ENCODE measurements at places on chromosomes 7 and 10.

- no peak for DNase-seq
These were observed 89.6 kb upstream of the FAM171A1 start for GRCh38 chr10:15460661-15461060.

DNA sequence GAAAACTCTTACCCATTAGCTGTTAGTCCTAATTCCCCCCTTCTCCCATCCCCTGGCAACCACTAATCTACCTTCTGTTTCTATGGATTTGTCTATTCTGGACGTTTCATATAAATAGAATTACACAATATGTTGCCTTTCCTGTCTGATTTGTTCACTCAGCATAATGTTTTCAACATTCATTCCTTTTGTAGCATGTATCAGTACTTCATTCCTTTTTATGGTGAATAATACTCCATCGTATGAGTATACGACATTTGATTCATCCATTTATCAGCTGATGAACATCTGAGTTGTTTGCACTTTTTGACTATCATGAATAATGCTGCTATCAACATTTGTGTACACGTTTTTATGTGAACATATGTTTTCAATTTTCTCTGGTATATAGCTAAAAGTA, 4.4 kb upstream of the FRAT1 start:
- no peak for DNase-seq

DNA sequence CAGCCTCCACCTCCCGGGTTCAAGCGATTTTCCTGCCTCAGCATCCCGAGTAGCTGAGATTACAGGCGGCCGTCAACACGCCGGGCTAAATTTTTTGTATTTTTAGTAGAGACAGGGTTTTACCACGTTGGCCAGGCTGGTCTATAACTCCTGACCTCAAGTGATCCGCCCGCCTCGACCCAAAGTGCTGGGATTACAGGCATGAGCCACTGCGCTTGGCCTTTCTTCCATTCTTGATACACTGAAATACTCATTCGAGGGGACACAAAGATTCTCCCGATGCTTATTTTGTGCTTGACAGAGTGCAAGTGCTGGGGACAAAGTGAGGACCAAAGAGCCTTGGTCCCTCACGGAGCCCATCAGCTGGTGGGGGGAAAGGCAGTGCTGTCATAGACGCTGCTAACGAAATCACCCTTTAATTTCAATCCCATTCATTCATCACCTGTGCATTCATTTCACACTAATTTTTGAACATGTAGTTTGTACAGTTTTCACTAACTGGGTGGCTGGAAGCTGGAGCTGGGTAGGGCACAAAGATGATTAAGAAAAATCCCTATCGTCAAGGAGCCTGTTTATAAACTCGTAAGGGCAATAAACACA, 621 bp upstream of the FAM133B start:
- DNase-seq = no peak

GRCh38 chr7:36048141-36048901, 104.7 kb upstream of the EEPD1 start:
- DNase-seq = no peak

GRCh38 chr7:26328498-26329390, 37.1 kb downstream of the SNX10 start:
- DNase-seq = no peak

- DNase-seq = no peak
These were observed 352.6 kb downstream of the GPR37 start for GRCh38 chr7:124413029-124413428.

GRCh38 chr10:84608126-84608525, 279.7 kb downstream of the CCSER2 start:
- no peak for DNase-seq

DNA sequence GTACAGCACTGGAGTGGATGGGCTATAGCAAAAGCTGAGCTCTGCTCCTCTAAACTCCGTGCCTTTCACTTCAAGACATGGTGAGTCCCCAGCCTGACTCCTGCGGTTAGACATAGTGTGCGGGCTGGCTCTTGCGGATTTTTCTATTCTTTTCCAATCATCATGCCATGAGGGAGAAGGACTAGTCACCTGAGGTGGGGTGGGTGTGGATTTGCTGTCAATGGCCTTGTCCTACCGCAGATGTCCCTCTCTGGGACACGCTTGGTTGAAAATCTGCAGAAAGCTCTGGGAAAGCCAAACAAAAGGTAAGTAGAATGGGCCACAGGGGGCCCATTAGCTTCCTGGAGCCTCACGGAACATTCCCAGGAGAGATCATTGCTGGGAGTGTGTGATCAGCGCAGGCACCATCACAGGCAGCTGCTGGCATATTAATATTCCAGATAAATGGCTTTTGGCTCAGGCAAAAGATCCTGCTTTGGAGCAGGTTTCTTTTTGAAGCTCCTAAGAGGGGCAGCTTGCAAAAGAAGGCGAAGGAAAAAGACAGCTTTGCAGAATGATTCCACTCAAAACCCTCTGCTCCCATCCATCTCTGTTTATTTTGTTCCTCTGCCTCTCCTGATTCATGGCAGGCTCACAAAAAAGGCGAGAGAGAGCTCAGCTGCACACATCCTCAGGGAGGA, 509.0 kb upstream of the ZMIZ1 start:
- no peak for DNase-seq

DNA sequence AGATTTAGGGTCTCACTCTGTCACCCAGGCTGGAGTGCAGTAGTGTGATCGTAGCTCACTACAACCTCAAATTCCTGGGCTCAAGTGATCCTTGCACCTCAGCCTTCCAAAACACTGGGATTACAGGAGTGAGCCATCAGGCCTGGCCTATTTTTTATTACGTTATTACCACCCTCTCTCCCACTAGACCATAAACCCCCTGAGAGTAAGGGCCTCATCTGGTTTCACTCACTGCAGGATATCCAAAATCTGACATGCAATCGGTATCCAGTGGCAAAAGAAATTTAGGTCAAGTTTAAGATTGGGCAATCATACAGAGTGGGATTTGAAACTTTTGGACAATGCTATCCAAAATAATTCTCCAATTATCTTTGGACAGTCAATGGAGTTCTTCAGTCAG, 117.0 kb upstream of the NEBL start:
- DNase-seq = no peak

DNA sequence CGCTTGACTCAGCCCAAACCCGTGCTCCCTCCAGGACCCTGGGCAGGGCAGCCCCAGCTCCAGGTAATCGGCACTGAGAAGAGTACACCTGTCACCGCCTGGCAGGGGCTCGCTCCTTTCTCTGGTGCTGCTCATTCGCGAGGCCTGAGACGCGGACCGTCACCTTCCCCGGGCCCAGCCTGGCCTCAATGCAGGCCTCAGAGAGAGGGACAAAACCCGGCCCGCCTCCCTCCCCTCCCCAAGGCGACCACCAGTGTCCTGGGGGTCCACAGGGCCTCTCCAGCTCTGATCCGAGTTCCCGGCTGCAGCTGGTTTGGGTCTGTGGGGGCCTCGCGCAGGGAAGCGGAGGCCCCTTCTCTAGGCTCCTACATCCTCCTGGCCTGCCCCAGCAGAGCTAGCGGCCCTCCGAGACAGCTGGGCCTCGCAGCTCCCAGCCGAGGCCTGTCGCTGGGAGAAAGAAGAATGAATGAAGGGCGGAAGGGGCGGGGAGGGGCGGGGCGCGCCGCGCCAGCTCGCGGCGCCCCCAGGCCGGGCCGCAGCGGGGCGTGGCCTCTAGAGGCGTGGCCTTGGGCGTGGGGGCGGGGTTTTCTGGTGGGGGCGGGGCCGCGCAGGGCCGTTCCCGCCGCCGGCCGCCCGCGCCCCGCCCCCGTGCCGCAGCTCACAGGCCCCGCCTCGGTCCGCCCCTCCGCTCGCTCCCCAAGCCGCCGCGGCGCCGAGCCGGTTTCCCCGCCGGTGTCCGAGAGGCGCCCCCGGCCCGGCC, at the start of gene LIMK1:
LIMK1 (plus strand) TSS at position 688 of the 760 bp plus-strand sequence. CDS start 187 bp downstream, outside the sequence.
- peak; percentile 93 for DNase-seq

- no peak for DNase-seq
These were observed 75.7 kb downstream of the SEMA3C start for GRCh38 chr7:80843018-80843677.

- DNase-seq = no peak
These were observed 66.3 kb downstream of the BEND7 start for GRCh38 chr10:13462551-13462950.

DNA sequence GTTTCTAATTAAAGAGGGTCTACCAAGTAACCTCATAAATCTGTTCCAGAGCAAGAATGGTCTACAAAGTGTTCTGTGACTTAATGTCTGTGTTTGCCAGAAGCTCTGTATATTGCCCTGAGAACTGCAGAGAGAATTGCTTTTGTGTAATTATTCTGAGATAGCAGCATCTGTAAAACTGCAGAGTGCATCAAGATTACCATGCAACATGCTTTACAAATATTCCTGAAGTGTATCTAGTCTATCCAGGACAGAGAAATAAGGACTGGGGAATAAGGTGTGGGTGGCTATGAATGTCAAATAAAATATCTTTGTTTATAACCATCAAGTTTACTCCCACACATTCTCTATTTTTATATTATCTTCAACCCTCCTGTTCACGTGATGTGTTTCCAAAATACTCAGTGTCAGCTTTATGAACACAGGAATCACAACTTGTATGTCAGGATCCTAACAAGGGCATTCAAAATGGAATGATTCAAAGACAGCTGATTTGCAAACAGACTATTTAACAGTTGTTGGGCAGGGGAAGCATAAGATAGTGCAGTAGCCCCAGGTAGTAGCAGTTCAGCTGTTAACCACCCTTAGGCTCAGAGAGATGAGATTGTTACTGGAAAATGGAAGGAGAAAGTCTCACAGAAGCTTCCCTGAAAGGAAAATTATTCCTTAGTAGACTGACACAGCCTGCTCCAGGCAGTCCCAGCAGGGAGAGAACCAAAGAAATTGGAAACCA, 15.3 kb upstream of the LIPA start:
- DNase-seq = no peak

DNA sequence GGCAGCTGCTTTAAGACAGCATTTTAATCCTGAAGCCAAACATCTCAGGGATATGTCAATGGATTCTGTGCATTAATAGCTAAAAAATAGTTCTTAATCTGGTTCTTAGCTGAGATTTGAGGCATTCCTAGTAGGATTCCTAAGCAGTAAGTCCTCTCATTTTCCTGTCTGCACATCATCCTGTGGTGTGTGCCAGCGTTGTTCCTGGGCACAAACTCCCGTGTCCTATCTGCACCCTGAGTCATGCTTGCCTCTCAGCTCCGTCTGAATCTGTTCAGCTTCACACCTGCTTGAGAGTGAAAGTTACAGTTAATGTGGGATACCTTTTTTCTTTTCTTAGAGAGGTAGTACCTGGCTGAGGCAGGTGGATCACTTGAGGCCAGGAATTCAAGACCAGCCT, 19.5 kb downstream of the BAG3 start:
- DNase-seq = no peak

DNA sequence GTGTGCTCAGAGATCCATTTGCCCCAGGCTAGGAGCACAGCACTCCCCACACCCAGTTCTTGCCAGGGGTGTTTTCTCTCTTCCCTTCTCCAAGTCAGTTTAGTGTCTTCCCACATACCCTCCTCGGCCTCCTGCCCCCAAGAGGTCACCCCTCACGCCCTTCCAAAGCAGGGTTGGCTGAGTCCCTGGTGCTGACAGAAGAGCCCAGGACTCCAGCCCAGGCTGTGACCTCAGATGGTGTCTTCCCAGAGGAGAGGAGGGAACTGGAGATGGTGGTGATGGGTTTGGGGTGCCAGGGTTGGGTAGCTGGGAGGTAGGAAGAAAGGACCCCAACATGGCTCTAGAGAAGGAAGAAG, 19.8 kb downstream of the ZNF775 start:
- DNase-seq = peak; percentile 34

DNA sequence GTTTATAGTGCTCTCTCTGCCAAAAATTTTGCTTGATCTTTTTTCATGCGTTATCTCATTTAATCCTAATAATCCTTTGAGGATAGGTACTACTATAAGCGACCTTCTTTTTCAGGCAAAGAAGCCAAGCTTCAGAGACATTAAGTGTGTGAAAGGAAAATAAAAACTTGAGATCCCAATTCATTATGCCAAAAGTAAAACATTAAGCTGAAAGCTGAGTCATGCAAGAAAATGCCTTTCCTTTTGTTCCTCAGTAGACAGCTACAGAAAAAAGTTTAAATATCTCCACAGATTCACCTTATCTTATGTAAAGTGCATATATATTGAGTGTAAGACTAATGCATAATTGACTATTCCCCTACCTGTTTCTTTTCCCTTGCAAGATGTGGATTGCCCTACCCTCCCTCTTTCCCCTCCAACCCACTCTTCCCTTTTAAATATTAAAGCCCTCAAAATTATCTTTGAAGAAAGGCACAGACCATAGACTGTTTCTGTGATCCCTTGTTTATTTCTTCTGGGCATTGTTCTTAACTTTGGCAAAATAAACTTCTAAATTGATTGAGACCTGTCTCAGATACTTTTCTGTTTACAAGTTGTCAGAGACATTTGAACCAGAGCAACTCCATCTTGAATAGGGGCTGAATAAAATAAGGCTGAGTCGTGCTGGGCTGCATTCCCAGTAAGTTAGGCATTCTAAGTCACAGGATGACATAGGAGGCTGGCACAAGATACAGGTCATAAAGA, 1139.9 kb upstream of the LRRN3 start:
- DNase-seq = no peak

GRCh38 chr10:110008518-110009339, 945 bp downstream of the ADD3 start:
- DNase-seq = no peak

GRCh38 chr10:113319479-113319878, 233.4 kb upstream of the HABP2 start:
- DNase-seq = no peak

DNA sequence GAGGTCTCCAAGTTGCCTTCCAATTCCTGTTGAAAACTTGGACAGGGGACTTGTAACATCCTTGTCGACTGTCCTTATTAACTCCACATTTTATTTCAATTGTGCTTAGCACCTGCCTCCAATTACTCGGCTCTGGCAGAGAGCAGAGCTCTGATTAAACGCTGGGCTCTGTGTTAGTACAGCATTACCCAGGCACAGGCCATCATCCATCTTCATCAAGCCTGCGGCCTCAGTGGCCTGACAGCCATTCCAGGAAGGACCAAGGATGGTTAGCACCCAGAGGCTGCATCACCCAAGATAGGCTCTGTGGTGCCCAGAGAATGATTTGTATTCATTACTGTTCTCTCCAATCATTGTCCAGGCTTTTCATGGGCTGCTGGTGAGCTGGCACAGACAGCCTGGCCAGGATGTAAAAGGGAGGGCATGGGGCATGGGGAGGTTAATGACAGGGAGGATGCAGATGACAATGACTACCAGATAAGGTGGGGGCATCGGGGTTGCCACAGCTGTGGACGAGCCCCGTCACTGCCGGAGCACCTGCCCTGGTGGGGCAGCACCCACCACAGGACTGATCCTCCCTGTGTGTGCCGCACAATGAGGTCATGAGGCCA, 123.3 kb downstream of the PTPN20 start:
- no peak for DNase-seq

GRCh38 chr10:99661377-99661763, 2.1 kb downstream of the ENTPD7 start:
- DNase-seq = no peak

All from ecto neural progenitor cell (in vitro differentiated cells).